ENCODE measurements at places on chromosomes 12 and 14. TPM values are rescaled to one million over a fixed set of nuclear protein-coding genes. Genes with fewer than 3 reads are reported as not detected.

TAS2R43 gene
- 3.0 TPM for total RNA-seq

CARMIL3 gene
- not detected for total RNA-seq

RPGRIP1 gene
- 0.39 TPM for total RNA-seq

NOVA1 gene
- not detected for total RNA-seq

GRCh38 chr14:80584744-80585505, 356.6 kb downstream of the CEP128 start:
- DNase-seq, result no peak

- DNase-seq, result peak; percentile 38
Measured at GRCh38 chr12:107610021-107610859, 75.4 kb upstream of the PWP1 start.

DNA sequence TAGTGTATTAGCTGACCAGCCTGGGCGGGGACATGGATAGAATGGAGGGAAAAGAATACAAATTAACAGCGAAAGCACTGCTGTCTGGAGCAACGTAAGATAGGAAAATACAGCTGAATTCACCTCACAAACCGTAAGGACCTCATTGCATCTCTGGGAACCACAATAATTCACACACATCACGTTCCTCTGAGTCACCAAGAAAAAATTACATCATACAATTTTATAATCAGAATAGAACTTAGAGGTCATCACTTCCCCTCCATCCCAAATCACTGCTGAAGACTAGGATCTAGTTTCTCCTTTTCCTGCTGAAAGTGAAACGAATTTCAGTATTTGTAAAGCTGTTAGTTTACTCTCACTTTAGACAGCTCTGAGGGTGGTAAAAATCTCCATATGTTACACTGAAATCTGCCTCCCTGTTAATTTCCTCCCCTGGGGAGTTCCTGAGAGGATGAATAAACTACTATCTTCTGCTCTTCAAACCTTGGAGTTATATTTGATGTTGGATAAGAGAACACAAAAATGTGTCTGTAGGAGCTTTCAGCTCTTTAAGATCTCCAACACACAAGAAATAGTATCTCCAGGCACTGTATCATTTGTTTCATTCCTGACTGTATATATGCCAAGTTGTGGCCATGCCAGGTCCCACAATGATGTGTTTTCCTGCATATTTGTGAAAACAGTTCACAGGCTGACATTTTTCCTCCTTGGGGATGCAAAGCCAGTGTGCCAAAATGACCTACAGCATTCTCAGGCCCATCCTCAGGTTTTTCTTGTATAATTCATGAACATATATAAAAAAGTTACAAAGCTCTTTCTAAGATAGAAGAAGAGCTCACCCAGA, 63.8 kb upstream of the SSTR1 start:
- DNase-seq, result no peak

DNA sequence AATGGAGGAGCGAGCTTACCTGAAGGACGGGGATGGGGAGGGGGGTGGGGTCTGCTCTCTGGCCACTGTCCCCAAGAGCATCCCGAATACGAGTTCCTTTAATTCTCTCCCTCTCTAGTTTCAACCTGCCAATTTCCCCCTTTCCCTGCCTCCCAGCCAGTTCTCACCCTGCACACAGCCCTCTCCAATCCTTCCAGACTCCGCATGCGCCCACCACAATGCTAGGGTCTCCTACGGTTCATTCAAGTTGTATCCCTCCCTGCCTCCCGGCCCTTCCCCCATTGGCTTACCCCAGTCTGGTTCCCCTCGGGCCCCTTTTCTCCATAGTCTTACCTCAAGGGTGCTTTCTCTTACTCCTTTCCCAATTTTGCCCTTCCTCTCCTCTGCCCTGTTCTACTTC, 708 bp upstream of the IGFBP6 start:
- no peak for DNase-seq

GRCh38 chr12:41045509-41045908, 142.6 kb upstream of the PDZRN4 start:
- no peak for DNase-seq

GRCh38 chr14:59208224-59208814, 19.9 kb downstream of the DAAM1 start:
- DNase-seq, result no peak

GRCh38 chr14:64684091-64684490, 20.1 kb upstream of the PLEKHG3 start:
- DNase-seq, result no peak

- DNase-seq, result no peak
Measured at GRCh38 chr12:4032924-4033615, 159.9 kb upstream of the PARP11 start.

DNA sequence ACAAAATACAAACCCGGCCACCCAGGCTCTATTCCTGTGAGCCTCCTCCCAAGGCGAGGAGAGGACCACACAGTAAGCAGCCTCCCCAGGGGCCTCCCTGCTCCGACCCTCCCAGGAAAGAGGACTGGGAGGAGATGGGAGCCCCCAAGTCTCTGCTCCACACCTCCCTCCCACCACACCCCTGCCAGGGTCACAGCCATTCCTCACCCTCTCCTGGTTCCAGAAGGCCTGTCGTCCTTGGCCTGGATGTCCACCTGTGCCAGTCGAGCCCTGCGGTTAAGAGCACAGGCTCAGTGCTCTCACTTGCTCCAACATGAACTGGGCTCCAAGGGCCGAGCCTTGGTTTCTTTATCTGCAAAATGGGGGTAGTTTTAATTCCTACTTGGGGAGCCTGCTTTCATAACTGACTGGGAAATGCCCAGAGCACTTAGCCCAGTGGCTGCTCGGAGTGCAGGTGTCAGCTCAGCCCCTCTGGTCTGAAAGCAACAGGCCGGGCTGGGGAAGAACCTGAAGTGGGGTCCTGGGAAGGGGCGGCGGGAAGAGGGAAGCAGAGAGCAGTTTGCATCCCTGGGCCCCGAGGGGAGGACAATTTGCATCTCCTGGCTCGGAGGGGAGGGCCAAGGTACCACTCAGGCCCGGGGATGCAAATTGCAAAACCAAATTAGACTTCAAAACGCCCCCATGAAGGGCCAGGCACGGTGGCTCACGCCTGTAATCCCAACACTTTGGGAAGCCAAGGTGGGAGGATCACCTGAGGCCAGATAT, 23.6 kb downstream of the TCHP start:
- DNase-seq, result no peak

DNA sequence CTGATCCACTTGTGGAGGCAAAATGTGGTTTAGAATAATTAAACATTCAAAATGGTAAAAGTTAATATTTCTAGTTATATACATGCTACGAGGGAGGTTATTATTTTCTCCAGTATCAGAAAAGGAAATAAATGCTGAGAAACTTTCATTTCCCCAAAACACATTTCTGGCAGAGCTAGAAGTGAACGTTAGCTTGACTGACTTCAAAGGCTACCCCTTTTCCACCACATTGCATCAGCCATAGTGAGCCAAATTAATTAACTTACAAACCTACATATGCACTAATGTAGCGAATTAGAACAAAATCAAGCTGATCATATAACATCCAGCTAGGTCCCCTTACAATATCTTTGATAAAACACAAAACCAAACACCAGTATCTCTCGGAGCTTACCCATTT, 49.3 kb upstream of the RERGL start:
- peak; percentile 86 for DNase-seq

GRCh38 chr12:106601031-106601430, 18.2 kb downstream of the RFX4 start:
- no peak for DNase-seq

DNA sequence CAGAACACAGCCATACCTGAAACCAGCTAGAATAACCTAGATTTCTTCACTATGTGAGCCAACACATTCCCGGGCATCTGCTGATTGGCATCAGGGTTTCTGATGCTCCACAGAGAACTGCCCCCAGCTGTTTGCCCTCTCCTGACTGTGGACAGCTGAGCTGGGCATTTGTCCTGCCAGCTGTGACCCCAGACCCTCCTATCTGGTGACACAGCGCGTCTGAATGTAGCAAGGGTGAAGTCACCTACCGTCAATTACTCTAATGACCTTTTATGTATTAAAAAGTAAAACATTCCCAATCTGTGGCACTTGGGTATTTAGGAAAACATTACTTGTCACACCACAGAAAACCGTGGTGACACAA, 29.7 kb upstream of the SFSWAP start:
- no peak for DNase-seq
